ENCODE measurements at places on chromosomes 3 and 15.

DNA sequence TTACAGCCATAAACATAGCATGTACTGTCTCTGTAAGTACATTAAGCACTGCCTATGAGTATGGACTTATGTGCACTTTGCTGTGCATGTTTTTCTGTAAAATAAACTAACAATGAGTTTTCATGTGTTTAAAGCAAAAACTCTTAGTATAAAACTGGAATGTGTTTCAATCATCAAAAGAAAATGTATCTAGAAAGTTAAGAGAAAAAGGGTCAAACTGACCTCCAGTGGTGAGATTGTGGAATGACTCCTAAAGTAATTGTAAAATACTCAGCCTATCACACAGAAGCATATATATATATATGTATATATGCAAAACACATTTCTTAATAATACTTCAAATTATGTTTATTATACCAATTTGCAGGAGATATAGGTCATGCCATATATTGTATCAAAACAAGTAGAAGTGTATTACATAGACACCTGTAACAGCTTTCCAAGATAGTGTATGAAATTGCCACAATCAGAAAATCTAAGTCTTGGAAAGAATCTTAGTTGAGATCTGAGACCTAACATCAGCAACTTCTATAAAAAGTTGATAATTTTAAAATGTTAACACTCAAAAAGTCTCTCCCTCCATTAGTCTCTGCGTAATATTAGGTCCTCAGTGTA is 199.6 kb downstream of the FMN1 start:
- H3K36me3 ChIP-seq: peaks cover 10% of the 10 kb centered on the region
- no peaks in the 10 kb centered on the region for H3K4me1 ChIP-seq
- no peak overlapping the region for H3K27ac ChIP-seq
- H3K27me3 ChIP-seq: peaks cover 3% of the 10 kb centered on the region

- no peak overlapping the region for H3K27ac ChIP-seq
- H3K4me1 ChIP-seq: no peaks in the 10 kb centered on the region
- H3K27me3 ChIP-seq: peaks cover 4% of the 10 kb centered on the region
- no peaks in the 10 kb centered on the region for H3K36me3 ChIP-seq
- H3K4me3 ChIP-seq: no peak overlapping the region
These were observed 118.7 kb upstream of the SMAD3 start for GRCh38 chr15:66946578-66947164.

DNA sequence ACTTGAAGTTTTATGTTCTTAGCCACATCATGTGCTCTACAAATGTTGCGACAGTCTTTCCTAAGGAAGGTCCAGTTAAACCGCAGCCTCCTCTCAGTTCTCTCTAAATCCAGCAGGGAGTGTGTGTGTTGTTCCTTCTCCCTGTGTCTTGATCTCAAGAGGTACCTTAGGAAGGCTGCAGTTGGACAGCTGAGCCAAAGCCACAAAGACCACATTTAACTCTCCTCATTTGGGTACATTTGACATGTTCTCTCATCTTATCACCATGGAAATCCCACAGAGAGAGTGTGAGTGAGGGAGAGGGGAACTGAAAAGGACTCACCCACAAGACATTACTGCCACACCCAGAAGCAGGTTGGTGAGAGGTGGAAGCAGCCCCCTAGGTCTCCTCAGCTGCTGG is 79.5 kb downstream of the CD200R1L start:
- no peak for ATAC-seq
- H3K27me3 ChIP-seq: no peaks in the 10 kb centered on the region
- H3K27ac ChIP-seq: no peak overlapping the region

DNA sequence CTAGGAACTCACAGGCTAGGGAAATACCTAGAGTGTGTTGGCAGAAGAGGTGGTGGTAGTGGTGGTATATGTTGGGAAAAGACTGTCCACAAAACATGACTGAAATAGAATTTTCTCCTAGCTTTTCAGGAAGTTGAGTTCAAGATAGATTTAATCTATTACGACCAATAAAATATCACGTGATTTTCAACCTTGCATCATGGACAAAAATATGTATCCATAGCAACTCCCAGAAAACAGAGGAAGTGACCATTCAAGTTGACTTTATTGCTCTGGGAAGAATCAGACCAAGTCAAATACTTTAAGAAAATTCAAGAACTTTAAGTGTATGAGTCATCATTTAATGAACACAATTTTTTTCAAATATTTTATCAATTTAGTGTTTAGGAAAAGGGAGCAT is 347.0 kb upstream of the ZNF385D start:
- H3K4me1 ChIP-seq: no peaks in the 10 kb centered on the region
- no peak overlapping the region for H3K4me3 ChIP-seq
- H3K27ac ChIP-seq: no peak overlapping the region
- no peak for ATAC-seq

DNA sequence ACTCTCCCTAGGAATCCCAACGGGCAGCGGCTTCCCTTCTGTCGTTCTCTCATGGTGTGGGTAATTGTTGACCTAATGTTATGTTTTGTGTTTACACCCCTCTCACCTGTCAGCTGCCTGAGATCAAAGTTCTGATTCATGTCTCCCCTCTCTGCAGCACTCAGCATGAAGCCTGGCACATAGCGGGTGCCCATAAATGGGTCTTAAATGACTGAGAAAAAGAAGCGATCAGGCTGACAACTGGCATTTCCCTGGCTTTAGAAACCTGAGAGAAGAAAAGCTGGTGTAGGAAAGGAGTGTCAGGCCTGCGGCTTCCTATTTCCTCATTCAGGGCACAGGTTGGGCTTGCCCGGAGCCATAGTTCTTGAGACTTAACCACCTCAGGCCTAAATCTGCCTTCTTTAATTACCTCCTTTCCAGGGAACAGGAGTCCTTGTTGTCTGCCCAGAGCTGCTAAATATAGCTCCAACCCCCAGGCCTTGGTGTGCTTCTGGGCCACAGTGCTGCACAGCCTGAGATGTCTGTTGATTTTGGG is 31.8 kb downstream of the LPP start:
- H3K4me1 ChIP-seq: peaks cover 25% of the 10 kb centered on the region
- no peaks in the 10 kb centered on the region for H3K27me3 ChIP-seq
- H3K4me3 ChIP-seq: no peak overlapping the region

- H3K4me3 ChIP-seq: no peak overlapping the region
- H3K27ac ChIP-seq: no peak overlapping the region
- H3K27me3 ChIP-seq: peaks cover 28% of the 10 kb centered on the region
These were observed 2.0 kb upstream of the IL16 start for GRCh38 chr15:81194723-81195122.

GRCh38 chr3:160448845-160449635 is 546 bp downstream of the TRIM59 start:
- no peaks in the 10 kb centered on the region for H3K27me3 ChIP-seq
- ATAC-seq: peak; percentile 50

- no peak overlapping the region for H3K4me3 ChIP-seq
- H3K27ac ChIP-seq: no peak overlapping the region
- no peaks in the 10 kb centered on the region for H3K27me3 ChIP-seq
- ATAC-seq: no peak
- no peaks in the 10 kb centered on the region for H3K36me3 ChIP-seq
These were observed 414.1 kb upstream of the CBLB start for GRCh38 chr3:106282943-106283342.

- H3K27ac ChIP-seq: no peak overlapping the region
- H3K36me3 ChIP-seq: no peaks in the 10 kb centered on the region
- H3K4me1 ChIP-seq: no peaks in the 10 kb centered on the region
- no peak for ATAC-seq
These were observed 46.9 kb downstream of the NR1D2 start for GRCh38 chr3:23991683-23992628.

GRCh38 chr3:115330430-115330829 is 183.3 kb upstream of the ZBTB20 start:
- no peaks in the 10 kb centered on the region for H3K36me3 ChIP-seq
- no peaks in the 10 kb centered on the region for H3K4me1 ChIP-seq
- no peak overlapping the region for H3K27ac ChIP-seq
- no peak overlapping the region for H3K4me3 ChIP-seq
- no peaks in the 10 kb centered on the region for H3K27me3 ChIP-seq
- no peak for ATAC-seq

DNA sequence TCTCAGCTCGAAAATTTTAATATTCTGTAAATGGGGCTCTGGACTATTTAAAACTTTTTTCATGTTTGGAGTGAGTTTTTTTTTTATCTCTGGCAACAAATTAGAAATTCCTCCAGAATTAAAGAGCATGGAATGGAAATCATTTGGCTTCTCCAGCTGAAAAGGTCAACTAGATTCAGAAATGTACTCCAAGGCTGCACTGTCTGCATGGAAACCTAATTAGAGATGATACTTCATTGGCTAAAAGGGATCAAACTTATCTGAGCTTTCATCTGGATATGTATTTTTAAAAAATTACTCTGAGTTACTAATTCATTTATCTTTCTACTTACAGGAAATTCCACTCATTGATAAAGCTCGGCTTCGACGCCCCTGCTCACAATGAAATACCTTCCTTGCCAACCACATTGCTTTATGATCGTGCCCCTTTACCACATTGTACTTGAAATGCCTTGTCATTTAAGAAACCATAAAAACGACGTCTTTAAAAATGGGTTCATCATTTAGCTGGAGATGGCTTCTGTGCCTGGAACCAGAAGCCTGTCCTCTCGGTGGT is 285.5 kb upstream of the ICE2 start:
- H3K4me3 ChIP-seq: peak overlapping the region; percentile 56
- peak overlapping the region; percentile 89 for H3K27ac ChIP-seq
- peaks cover 73% of the 10 kb centered on the region for H3K4me1 ChIP-seq
- ATAC-seq: no peak

DNA sequence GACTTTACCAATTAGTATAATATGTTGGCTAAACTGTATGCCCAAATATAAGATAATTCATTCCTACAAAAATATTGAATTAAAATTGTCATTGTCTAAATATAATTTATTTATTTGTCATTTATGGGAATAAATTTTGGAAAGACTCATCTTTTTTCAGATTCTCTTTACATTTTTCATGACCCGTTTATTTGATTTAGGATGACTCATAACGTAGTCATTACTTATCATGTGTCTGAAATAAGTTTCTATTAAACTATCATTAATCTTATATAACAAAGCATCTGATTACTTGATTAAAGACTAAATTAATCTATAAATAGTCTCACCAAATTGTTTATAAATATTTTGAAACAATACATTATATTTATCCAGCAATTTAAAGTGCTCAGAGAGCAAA is 516.6 kb downstream of the CADM2 start:
- H3K4me1 ChIP-seq: no peaks in the 10 kb centered on the region
- no peak for ATAC-seq
- H3K36me3 ChIP-seq: no peaks in the 10 kb centered on the region
- H3K4me3 ChIP-seq: no peak overlapping the region

DNA sequence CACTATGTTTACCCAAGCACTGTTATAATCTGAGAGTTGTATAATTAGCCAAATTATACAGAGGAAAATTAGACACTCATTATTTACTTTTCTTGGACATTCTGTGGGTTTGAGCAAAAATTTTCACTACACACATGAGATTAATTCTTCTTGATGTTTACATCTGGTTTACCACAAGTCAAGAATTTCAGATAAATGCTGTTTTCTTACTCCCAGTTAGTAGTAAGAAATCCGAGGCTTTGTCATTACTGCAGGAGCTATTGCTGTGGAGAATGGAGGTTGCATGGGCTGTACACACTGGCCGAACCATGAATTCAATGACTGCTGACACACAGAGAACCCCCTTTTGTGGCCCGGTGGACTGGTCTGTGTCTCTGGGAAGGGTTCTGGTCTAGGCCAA is 207.7 kb upstream of the CFAP20DC start:
- peaks cover 3% of the 10 kb centered on the region for H3K27me3 ChIP-seq
- H3K4me3 ChIP-seq: no peak overlapping the region
- no peaks in the 10 kb centered on the region for H3K4me1 ChIP-seq
- H3K36me3 ChIP-seq: no peaks in the 10 kb centered on the region

DNA sequence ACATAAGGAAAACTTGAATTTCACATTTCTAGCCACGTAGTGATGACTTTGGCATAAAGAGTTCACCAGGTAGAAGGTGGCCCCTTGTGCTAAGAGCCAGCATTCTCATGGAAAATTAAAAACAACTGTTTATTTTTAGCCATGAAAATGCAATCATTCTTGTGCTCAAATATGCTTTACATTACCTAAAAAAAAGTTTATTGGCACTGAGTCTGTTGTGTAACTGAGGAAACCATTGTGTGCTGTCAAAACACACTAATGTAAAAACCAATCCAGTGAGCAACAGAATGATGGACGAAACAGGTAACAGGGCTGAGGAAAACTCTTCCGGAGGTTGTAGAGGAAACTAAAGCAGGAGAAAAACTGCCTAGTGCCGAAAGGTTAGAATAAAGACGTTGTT is 287.0 kb upstream of the TMC3 start:
- ATAC-seq: no peak
- no peaks in the 10 kb centered on the region for H3K4me1 ChIP-seq
- no peaks in the 10 kb centered on the region for H3K36me3 ChIP-seq
- no peak overlapping the region for H3K27ac ChIP-seq

GRCh38 chr3:8352475-8352874 is 149.1 kb upstream of the LMCD1 start:
- H3K27ac ChIP-seq: no peak overlapping the region

DNA sequence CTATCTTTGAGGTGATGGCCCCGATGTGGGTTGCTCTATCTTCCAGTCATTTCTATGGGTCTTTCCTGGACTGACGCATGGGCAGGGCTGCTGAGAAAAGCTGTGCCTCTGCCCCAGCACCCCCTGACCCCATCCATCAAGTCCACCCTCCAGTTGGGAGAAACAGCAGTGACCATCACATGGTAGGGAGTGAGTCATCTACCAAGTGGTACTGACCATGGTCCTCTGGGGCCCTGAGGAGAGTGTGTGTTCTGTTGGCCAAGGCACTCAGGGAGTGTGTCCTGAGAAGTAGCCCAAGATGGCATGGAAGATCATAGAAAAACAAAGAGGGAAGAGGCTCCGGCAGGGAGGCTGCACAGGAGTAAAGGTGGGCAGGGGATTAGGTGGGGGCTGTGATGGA is 1.6 kb upstream of the DNAH1 start:
- no peaks in the 10 kb centered on the region for H3K27me3 ChIP-seq
- peak overlapping the region; percentile 84 for H3K27ac ChIP-seq
- H3K36me3 ChIP-seq: no peaks in the 10 kb centered on the region
- no peak overlapping the region for H3K4me3 ChIP-seq
- peaks cover 26% of the 10 kb centered on the region for H3K4me1 ChIP-seq

GRCh38 chr15:24944954-24945353 is 9.8 kb upstream of the SNRPN start:
- no peak overlapping the region for H3K27ac ChIP-seq
- no peak for ATAC-seq
- H3K27me3 ChIP-seq: no peaks in the 10 kb centered on the region
- no peaks in the 10 kb centered on the region for H3K36me3 ChIP-seq
- H3K4me1 ChIP-seq: no peaks in the 10 kb centered on the region

DNA sequence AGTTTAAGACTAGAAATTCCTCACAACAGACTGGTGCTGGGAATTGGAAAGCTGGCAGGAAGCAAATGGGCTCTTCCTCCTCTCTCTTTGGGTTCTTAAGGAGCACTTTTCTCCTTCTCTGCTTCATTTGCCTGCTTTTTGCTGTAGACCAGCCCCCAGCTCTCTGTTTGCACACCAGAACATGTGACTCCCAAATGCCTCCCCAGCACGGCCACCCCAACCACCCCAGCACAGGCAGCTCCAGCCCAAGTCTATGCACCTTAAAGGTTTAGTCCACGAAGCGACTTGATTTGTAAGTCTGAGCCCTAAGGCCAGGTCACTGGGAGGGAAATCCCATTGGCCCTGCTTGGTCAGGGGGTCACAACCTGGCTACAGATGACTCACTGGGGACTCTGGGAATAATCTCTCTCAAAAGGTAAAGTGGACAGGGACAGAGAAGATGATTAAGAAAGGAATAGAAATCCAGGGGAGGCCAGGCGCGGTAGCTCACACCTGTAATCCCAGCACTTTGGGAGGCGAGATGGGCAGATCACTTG is 377.8 kb upstream of the PROK2 start:
- no peak overlapping the region for H3K4me3 ChIP-seq
- H3K27me3 ChIP-seq: peaks cover 3% of the 10 kb centered on the region
- H3K36me3 ChIP-seq: no peaks in the 10 kb centered on the region
- H3K4me1 ChIP-seq: peaks cover 5% of the 10 kb centered on the region
- H3K27ac ChIP-seq: no peak overlapping the region
- no peak for ATAC-seq

Measured in activated T-helper 17 cell treated with anti-CD3 and anti-CD28 coated beads, Interleukin-2, amount 50 U/mL, for 72 hours (primary cell).